ENCODE measurements at places on chromosomes 2 and 18.

GRCh38 chr2:10824191-10824590, 11.6 kb upstream of the PDIA6 start:
- DNase-seq: no peak

DNA sequence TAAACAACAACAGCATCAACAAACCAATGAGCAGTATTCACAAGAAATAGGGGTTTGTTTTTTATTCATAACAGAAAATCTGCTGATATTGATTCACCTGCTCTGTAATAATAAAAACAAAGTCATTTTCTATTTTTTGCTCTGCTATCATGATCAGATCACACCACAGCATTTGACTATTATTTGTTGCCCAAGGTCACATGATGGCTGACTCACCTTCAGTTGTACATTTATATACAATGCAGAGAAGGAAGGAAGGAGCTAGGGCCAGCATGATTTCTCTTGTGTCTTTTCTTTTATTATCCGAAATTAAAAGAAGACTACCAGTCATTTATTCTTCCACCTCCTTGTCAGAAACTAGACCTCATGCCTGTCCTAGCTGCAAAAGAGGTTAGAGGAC, 1427.7 kb upstream of the CELF4 start:
- no peak for DNase-seq

DNA sequence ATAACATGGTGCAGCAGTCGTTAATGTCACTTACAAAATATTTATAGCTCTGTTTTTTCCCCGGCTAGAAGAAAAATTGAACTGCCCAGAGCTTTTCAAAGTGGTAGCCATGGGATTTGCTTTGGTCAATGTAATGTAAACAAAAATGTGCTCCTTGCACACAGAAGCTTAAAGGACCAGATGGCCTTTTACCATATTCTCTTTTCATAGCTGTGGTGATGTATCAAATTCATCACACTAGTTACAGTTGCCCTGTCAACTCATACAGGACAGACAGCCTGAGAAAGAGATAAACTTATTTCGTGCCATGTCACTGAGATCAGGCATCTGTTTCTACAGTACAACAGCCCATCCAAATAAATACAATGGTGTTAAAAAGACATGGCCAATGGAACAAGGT, 368.1 kb upstream of the CDH19 start:
- DNase-seq: no peak

GRCh38 chr2:237055386-237056100, 30.1 kb upstream of the COPS8 start:
- DNase-seq: no peak

GRCh38 chr2:40435426-40436092, 16.3 kb downstream of the SLC8A1 start:
- DNase-seq: no peak

- no peak for DNase-seq
These were observed 104.5 kb upstream of the ZEB2 start for GRCh38 chr2:144624451-144624850.

GRCh38 chr2:103445347-103445746, 683.5 kb downstream of the TMEM182 start:
- no peak for DNase-seq

- no peak for DNase-seq
These were observed 632.9 kb upstream of the CELF4 start for GRCh38 chr18:38198526-38198925.

GRCh38 chr2:128451084-128452023, 132.7 kb upstream of the HS6ST1 start:
- DNase-seq: no peak

Data from left renal pelvis (tissue), 4 donors.